Astrocyte of the spinal cord (primary cell): ENCODE measurements at places on chromosomes 1 and 21.

GRCh38 chr1:173122958-173123852 is 72.5 kb upstream of the TNFSF18 start:
- DNase-seq: peak; percentile 85

DNA sequence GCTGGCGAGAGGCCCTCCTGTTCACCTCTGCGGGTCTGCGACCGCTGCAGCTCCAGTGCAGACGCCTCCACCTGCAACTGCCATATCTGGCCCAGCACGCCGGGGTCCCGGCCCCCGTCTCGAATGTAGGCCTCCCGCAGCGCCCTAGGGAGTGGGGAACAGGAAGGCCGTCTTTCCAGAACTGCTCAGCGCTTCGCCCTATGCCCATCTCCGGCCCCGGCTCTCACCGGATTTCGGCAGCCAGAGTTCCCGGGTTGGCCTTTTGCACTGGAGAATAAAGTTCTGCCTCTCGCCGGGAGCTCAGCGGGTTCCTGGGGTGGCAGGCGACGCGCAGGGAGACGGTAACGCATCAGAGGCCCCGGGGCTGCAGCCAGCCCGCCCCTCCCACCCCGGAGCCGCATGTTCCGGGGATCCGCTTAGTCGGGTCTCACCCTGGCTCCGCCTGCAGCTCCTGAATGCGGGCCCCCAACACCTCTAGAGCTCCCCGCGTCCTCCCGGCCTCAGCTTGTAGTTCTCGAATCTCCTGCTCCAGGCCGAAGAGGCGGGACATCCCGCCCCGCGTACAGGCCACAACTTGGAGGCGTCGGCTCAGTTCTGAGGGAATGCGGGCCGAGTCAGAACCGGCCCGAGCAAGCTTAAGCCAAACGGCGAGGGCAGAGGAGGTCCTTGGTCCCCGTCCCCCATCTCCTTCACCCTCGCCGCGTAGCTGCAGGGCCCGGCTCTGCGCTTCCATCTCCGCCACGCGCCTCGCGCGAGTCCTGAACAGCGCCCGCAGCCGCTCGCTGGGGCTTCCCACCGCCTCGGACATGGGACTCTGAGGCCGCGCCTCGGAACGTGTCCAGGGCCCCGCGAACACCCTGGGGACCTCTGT is 1.1 kb downstream of the CCDC17 start:
- DNase-seq: no peak

- DNase-seq: no peak
These were observed 33.7 kb downstream of the KCND3 start for GRCh38 chr1:111955755-111956154.

- DNase-seq: no peak
These were observed 35.1 kb downstream of the MPZL1 start for GRCh38 chr1:167756730-167757405.

GRCh38 chr1:52925571-52926005 is 1.5 kb upstream of the SCP2 start:
- no peak for DNase-seq

DNA sequence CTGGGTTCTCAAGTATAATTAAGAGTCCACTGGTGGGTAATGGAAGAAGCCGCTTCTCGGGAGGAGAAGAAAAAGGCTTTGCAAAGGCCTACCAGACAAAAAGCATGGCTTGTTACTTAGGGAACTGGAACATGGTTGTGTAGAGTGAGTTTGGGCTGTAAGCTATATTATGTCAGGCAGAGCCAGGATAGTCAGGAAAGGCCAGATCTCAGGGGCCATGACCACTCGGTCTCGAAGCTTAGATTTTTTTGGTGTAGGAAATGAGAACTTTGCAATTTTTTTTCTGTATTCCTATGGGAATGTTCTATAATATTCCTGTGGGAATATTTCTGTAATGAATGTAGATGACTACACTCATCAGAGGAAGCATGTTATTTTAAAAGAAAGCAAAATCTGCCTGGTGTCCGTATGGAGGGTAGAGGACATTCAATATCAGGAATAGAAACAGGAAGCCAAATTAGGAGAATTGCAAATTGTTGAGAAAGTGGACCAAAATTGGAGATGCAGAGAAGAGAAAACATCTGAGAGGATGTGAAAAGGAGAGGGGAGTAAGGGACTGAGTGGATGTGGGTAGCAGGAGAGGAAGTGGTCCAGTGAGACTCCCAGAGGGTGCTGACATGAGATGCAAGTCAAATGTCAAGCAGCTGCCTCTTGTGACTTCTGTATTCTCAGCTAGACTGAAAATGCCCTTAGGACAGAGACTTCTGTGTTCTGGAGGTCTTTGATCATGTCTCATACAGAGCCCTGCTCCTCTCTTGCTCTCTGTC is 45.2 kb upstream of the HAO2 start:
- no peak for DNase-seq

GRCh38 chr1:197067457-197067818 is 378 bp upstream of the F13B start:
- DNase-seq: no peak

- DNase-seq: no peak
These were observed 18.0 kb upstream of the MFSD2A start for GRCh38 chr1:39936724-39937491.

GRCh38 chr1:240073097-240073496 is 18.6 kb upstream of the FMN2 start:
- no peak for DNase-seq

DNA sequence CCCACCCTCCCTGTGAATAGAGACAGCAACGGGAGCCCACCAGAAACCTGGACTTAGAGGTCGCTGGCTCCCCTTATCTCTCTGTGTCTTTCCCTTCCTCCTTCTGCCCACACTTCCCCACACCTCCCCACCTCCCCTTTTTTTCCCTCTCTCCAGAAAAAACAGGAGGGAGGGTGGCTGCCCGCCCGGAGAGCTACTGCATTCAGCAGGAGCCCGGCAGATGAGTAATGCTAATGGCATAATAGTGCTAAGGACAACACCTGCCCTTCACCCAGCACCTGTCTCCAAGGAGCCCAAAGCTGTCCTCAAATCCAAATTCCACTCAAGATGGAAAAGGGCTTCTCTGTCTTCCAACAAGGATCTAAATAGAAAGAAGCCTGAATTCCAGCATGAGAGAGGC is 11.4 kb upstream of the PRELP start:
- DNase-seq: no peak

DNA sequence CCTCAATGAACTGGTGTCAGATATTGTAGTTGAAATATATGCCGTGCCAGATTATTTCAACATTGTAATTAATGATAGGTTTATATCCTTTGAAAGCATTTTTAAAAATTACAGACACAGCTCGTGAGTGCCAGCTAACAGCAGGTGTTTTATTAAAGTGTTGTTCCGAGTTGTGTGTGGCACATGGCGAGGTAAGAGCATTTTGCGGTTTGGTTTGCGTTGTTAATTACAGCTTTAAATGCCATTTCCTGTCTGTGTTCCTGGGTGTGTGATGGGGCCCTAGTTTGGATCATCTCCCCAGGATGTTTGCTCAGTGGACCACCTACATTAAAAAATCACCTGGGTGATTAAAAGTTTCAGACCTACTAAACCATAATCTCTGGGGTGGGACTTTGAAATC is 97.4 kb downstream of the PRDM2 start:
- DNase-seq: no peak

- no peak for DNase-seq
These were observed 76.5 kb downstream of the ZNF644 start for GRCh38 chr1:90945287-90945686.

DNA sequence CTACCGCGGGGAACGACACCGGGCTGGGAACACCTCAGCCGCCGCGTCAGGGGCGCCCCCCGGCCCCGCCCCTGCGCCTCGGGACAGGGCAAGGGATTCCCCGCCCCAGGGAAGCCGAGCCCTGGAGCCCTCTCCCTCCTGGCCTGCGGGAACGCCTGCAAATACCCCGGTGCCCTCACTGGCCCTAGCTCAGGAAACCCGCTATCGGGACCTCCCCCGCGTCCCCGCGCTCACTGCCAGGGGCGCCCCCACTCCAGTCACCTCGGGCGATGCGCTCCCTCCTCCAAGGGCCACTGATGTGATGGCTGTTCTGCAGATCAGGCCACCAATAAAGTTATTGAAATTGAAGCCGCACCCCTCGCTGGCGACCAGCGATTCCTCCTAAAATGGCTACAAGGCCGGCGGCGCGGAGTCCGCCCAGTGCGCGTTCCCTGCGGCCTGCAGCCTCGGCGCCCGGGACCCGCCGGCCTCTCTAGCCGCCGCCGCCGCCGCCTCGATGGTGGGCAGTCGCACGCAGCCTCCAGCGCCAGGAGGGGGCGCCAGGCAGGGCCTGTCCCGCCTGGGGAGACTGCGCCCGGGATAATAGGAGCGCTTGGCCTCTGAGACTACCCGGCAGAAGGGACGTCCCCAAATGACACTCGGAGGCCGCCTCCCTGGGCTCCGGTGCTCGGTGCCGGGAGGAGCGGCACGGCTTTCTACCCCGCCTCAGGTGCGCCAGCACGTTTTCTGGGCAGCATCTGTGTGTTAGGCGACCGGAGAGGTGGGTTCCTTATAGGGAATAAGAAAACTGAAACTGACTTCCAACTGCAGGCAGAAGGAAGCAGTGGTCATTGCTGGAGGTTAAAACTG is at the start of gene PRKAB2:
Gene PRKAB2, minus strand, starts transcription at position 303 of the 849 bp plus-strand sequence. CDS start 326 bp downstream, outside the sequence.
- DNase-seq: peak; percentile 98

DNA sequence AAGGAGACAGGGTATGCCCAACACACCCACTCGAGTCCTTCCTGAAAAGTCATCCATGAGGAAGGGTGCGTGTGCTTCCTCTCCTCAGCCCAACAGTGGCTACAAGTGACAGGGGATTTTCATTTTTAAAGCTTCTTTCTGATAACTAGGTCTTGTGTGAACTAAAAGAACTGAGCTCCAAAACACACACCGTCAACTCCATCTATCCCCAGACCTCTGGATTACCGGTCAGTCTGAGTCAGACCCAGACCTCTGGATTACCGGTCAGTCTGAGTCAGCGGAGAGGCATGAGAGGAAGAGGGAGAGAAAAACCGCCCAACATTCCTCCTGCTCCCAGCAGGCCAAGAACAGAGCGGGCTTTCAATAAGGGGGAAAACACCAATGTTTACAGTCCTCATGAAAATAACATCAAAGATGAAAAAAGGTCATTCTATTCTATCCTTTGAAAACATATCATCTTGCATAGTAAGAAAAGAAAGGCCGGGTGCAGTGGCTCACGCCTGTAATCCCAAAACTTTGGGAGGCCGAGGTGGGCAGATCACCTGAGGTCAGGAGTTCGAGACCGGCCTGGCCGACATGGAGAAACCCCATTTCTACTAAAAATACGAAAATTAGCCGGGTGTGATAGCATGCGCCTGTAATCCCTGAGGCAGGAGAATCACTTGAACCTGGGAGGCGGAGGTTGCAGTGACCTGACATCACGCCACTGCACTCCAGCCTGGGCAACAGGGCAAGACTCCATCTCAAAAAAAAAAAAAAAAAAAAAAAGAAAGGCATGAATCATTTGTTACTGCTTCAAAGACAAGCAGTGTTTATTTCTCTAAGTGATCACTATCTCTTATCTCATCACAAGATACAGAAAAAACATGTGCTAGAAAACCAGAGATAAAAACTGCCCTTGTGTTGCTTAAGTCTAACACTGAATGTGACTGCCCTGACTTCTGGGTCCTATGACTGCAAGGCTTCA is 3.4 kb downstream of the PTTG1IP start:
- peak; percentile 95 for DNase-seq

- no peak for DNase-seq
These were observed 14.4 kb upstream of the CD101 start for GRCh38 chr1:116987256-116987555.

DNA sequence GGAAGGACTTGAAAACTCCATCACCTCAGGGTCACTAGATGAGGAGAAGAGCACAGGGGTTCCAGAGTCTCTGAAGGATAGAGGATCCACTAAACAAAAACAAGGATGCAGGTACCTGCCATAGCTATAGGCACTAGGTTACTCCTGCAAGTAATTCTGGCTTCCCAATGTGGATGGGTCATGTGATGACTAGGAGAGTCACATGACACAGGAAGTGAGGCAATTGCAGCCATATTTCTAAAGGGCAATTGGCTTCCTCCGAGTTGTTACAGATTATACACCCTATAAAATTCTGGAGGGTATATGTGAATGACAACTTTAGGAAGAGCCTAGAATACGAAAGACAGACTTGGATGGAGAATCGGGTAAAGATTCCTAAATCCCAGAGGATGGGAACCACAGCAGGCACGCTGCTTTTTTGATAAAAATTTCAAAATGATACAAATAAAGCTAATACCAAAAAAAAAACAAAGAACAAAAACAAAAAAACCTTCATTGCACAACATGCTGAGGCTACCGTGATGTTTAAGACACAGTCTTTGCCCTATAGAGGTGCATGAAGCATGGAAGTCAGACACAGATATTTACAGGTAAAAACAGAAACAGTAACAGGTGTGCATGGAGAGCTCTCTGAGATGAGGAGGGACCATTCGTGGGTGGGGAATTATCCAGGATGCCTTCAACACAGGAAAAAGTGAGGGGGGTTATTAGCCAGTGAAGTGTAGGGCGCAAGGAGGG is 10.5 kb downstream of the MTX1 start:
- peak; percentile 70 for DNase-seq

DNA sequence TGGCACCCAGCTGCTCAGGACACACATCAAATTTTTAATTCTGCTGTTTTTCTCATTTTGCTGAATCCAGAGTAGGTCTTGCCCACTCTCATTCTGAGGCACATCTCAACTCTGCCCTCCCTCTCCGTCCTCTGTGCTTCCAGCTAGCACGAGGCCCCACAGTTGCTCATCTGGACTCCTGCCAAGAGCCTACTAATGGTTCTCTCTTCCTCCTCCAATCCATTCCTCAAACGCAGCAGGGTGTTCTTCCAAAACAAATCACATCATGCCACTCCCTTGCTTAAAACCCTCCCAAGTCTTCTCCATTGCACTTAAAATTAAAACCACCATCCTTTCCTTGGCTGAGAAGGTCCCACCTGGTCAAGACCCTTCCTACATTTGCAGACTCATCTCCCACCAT is 49.8 kb upstream of the SCAF4 start:
- DNase-seq: peak; percentile 54

GRCh38 chr1:115473986-115474565 is 136.0 kb upstream of the NGF start:
- no peak for DNase-seq

DNA sequence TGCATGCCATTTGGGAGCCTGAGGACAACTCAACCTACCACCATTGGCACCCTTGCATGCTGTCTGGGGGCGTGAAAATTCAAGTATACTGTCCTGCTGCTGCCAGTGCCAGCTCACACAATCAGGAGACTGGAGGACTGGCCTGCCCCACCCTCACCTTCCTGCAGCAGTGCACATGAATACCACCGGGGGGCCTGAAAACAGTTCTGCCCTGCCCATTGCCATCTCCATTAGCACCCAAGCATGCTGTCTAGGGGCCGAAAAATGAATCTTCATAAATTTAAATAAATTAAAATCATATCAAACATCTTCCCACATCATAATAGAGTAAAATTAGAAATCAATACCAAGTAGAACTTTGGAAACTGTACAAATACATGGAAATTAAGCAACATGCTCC is 322.1 kb upstream of the TMPRSS15 start:
- no peak for DNase-seq

GRCh38 chr21:28272272-28272992 is 720.2 kb downstream of the LTN1 start:
- peak; percentile 28 for DNase-seq

DNA sequence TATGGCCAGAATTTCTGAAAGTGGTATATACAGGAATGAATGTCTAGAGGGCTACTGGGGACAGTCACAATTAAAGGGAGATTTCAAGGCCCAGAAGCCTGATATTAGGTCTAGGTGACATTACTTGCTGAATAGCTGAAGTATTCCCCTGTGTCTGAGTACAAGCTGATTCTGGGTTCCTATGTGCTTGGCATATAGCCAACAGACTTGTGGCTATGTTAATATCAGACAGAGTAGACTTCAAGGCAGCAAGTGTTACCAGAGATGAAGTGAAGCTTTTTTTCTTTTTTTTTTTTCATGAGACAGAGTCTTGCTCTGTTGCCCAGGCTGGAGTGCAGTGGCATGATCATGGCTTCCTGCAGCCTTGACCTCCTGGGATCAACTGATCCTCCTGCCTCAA is 8.3 kb downstream of the TTC4 start:
- DNase-seq: no peak
